ENCODE measurements at places on chromosomes 6 and 20.

DNA sequence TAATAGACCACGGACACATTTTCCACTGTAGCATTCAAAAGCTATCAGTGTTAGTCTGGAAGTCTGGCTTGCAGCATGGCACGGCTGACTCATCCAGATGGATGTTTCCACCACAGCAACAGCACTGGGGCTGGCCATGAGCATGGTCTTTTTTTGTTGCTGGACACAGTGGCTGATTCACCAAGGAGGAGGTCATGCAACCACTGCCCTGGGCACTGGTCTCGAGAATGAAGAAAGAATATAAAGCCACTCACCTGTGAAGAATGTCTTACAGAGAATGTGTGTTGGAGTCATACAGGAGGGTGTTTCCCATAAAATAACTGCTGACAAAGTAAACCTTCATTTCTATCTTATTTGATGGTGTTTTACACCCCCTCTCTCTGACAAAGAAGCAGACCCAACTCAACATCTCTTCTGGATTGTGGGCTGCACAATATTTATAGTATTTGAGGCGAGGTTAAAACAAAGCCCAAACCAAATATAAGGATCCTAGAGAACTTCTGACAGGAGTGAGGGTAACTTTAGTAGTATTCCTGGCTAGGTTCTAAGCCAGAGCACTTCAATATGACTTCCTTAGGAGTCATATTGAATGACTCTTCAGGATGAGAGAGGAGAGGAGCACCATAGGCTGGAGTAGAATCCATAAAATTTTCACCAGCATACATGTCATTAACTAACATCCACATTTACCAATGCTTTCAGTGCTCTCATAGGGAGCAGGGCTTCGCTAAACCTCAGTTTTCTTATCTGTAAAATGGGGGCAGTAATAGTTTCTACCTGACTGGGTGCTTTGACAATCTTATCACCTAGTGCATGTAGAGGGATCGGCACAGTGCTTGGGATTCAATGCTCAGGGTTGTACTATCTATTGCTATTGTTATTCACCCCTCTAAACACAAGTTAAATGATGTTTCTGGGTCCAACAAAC is 121.4 kb downstream of the KIF13A start:
- no peak for DNase-seq

DNA sequence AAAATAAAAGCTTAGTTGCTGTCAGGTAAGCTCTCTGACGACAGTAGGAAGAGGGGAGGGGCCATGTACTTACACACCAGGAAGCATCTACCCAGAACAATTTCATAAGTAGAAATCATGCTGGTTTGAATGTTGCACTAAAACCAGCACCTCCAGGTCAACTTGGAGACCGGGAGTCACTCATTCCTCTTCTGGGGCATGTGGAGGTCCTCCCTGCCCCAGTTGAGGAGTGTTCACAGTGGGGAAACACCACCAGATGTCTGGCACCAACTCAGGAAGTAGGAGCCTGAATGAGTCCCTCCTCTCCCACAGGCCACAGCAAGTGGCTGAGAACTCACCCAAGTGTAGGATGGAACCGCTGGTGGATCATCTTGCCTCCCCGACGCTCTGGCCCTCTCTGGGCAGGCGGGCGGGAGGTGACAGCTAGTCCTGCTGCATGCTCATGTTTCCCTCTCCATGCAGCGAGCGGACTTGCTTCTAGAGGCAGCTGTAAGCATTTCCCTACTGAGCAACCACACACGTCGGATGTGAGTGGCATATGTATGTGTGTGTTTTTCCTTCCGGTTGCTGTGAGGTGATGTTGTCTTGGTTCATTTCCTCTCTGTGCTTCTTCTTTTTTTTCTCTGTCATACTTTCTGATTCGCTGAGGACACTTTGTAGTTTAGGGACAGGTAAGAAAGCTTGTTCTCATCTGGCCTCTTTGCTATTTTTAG is 149.5 kb upstream of the NEDD9 start:
- DNase-seq: no peak

DNA sequence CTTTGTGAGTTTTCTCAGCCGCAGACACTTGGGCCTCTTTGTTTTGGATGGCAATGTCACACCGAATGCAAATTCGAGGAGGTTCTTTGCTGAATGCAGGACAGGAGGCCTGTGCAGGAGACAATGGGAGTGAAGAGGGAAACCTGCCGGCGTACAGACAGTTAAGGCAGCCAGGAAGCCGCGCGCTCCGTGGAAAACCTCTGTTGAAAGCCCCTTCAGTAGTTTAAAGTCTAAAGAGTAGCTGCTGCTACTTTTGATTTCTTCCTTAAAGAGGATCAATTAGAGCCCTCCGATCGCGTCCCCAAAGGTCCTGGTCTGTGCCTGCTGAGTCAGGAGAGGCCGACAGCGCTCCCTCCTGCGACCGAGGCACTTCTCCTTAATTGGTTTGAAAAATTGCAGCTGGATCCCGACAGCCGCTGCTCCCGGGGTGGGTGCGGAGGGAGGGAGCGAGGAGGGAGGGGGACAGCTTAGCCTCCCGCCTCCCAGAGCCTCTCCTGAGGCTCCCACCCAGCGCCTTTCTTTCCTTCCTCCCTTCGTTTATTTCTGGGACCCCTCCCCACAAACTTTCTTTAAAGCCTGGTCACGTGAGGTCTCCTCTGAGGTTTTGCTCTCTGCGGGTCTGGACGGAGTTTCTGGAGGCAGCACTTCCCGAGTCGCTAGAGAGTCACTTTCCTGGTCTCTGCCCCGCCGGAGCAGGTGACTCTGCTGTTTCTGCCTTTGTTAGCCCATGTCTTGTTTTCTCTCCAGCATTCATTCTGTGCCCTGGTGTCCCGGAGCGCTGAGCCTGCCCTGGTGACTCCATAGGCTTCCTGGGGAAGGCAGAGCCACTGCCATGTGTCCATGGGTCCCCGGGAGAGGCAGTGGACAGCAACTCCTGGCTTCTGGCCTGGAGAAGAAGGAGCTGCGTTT is 22.3 kb upstream of the RPP40 start:
- DNase-seq: peak; percentile 64

- DNase-seq: no peak
Measured at GRCh38 chr6:149033454-149033853, 284.1 kb upstream of the TAB2 start.

- no peak for DNase-seq
Measured at GRCh38 chr6:156634048-156634447, 143.1 kb upstream of the ARID1B start.

DNA sequence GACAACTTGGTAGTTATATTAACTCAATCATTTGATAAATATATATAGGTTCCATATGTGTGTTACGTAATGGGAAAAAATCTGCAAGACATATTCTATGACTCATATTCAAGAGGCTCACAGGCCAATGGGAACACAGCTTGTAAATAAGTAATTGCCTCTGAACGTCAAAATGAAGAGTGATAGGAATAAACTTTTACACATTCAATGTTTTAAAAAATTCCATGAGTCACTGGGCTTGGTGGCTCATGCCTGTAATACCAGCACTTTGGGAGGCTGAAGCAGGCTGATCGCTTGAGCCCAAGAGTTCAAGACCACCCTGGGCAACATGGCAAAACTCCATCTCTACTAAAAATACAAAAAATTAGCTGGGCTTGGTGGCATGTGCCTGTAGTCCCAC is 209.4 kb upstream of the MCHR2 start:
- no peak for DNase-seq

GRCh38 chr20:59976156-59976782 is 18.0 kb downstream of the CDH26 start:
- DNase-seq: no peak

- DNase-seq: no peak
Measured at GRCh38 chr6:38681850-38682249, 21.1 kb downstream of the GLO1 start.

DNA sequence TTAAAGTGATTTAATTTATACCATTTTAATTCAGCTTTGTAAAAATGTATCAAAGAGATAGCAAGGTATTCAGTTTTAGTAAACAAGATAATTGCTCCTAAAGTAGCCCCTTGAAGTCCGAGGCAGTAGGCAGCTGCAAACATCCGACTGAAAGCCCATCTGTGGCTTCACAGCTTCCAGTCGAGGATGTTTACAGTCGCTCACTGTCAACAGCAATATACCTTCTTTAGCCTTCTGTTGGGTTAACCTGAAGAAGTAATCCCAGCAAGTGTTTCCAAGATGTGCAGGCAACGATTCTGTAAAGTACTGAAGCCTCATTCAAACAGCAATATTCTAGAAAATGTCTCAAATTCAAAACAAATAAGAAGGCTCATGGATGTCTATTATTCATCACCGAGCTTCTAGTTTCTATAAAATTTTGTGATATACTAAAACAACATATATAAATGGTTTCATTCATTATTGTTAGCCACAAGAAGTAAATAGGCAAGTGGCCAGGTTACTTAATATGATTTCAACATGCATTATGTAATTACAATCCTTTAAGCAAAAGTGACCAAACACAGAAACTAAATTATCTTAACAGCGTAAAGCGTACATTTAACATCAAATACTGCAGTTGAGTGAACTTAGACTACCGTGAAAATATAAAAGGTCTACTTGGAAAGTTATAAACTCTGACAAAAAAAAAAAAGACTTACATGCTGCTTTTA is 115.0 kb downstream of the OGFRL1 start:
- no peak for DNase-seq

GRCh38 chr20:20711413-20711812 is 1.0 kb downstream of the RALGAPA2 start:
- DNase-seq: peak; percentile 33

GRCh38 chr6:122778985-122779661 is 393 bp upstream of the FABP7 start:
- peak; percentile 98 for DNase-seq

DNA sequence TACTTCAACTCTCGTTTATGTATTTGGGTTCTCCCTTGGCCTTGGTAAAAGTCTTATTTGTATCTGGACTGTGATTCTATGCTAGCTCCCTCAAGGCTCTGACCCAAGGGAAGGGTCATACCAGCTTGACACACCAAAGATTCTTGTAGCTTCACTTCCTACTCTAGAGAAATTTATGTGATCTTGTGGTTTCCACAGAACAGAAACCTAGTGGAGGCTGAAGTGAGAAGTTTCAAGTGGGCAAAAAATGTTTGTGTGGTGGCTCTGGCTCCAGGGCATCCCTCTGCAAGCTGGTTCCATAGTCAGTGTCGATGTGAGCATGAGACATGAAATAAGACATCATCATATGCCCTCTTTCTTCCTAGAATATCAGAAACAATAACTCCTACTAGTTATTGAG is 48.1 kb upstream of the TNFRSF21 start:
- no peak for DNase-seq

DNA sequence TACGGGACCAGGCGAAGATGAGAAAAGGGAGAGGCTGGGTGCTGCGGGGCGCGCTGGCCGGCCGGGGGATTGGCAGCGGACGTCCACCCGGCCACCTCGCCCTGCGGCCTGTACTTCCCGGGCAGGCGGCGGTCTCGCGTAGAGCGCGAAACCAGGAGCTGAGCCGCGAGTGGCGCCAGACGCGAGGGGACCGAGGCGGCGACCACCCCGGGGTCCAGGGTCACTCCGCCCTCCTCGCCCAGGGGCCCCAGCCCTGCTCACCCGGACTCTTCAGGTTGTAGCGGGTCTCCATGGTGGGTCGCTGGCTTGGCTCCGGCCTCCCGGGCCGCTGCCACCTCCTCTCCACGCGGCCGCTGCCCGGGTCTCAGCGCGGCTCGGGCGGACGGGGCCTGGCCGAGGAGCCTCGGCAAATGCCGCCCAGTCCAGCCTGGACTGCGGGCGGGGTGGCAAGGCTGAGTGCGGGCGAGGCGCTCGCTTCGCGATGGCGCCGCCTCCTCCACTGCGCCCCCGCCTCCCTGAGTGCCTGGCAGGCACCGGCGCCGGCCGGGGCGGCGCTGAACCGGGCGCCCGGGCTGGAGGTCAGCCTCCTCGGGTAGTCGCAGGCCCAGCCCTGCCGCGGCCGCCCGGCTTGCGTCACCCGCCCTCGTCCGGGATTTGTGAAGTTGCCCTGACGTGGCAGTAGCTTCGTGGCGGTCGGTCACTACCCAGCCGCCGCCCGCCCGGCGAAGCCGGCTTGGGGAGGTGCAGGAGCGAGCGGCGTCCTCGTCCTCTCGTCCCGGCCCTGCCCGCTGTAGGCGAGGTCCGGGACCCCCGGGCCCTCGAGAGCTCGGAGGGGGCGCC is at the start of gene UBE2J1:
TSS of gene UBE2J1 (minus strand) at position 445 of the 840 bp plus-strand sequence. CDS start at position 292, 153 bp downstream.
- DNase-seq: peak; percentile 77

DNA sequence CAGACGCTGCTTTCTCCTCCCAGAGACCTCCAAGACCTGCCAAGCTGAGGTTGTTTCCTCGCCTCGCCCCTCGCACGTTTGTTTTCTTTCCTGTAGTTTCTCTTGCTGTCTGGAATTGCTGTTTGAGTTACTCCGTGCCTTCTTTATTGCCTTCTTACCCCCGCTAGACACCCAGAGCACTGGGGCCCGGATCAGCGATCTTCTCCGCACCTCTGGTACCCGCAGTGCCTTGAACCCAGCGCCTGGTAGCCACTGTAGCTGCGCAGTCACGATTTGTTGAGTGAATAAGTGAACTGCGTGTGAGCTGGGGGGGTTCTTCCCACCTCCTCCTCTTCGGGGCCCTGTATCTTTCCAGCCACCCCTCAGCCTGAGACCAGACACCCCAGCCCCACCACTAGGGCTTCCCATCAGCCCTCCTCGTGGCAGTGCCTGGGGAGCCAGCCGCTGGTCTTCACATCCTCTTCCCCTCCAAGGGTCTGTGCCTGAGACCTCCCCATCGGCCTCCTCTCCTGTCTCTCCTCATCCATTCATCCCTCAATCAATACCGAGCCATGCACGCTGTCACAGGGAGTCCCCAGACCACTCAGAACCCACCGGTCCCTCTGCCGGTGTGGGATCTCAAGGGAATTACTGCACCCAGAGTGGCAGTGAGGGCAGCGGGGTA is 849 bp upstream of the BMP7 start:
- DNase-seq: no peak

DNA sequence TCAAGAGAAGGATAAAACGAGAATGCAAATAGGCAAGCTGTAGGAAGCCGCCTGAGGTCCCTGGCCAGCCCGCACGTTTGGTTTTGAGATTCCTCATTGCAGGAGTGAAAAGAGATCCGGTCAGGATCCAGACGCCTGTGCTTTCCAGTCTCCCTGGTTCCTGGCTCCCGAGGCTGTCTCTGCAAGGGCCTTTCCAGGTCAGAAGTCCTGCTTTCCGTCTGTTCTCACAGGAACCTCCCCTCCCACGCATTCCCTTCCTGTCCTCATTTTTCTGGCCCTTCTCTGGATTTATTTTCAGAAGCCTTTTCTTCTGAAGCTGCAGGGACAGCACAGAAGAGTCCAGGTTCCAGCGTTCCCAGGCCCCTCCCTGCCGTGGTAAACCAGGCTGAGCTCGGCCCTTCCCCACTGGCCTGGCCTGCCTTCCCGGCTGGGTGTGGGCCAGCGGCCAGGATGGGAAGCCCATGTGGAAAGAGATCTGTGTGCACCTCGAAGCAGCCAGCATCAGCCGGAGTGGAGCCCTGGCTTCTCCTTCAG is 54.0 kb downstream of the TMEM242 start:
- no peak for DNase-seq

GRCh38 chr6:89385846-89386245 is 26.2 kb downstream of the RRAGD start:
- no peak for DNase-seq

Measured in spinal cord (tissue), 10 donors.